Activated CD4-positive, CD25-positive, alpha-beta regulatory T cell (primary cell): ENCODE measurements at places on chromosomes 3 and 15.

- DNase-seq = no peak
These were observed 14.0 kb downstream of the FBXL22 start for GRCh38 chr15:63611177-63611576.

- no peak for DNase-seq
These were observed 68.1 kb upstream of the ATP2C1 start for GRCh38 chr3:130825762-130826299.

GRCh38 chr3:196546537-196546936, 21.8 kb downstream of the WDR53 start:
- DNase-seq = no peak

DNA sequence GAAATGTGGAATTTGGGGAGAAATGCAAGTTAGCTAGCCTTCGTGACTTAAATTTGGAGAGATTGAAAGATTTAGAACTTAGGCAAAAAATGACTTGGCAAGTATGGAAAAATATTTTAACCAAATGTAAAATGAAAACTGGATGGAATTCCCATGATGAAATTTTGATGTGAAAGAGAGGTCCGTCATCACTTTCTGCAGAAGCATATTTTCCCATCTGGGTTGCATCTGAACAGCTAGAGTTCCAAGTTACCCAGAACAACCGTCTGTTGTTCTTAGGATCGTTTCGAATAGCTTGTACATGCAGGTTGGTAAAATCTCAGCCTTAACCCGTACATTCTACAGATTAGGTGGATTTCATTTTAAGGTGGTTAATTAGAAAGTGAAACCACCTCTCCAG, 136.3 kb downstream of the GHSR start:
- no peak for DNase-seq

DNA sequence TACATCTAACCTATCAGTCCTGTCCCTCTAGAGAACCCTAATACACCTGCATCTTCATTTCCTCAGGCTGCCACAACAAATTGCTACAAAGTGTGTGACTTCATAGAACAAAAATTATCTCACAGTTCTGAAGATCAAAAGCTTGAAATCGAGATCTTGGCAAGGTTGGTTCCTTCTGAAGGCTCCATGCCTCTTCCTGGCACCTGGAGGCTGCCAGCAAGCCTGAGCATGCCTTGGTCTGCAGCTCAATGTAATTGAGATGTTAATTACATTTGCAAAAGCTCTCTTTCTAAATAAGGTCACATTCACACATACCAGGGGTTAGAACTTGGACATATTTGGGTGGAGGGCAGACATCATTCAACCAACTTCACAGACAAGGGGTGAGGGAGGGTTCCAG, 86.4 kb upstream of the ABHD17C start:
- DNase-seq = no peak

DNA sequence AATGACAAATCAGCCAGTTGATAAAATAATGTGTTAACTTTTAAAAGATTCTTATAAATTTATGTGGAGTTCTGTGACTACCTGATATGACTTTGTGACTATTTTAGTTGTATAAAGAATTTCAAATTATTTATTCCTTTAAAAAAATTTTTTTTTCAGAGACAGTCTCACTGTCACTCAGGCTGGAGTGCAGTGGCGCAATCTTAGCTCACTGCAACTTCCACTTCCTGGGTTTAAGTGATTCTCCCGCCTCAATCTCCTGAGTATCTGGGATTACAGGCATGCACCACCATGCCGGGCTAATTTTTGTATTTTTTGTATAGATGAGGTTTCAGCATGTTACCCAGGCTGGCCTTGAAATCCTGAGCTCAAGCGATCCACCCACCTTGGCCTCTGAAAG, 48.5 kb downstream of the MBNL1 start:
- DNase-seq = no peak
